ENCODE measurements at places on chromosomes 1 and 21. TPM values are rescaled to one million over a fixed set of nuclear protein-coding genes. Genes with fewer than 3 reads are reported as not detected.

The HFM1 gene
- total RNA-seq = 0.23 TPM

The NUAK2 gene
- 6.8 TPM for total RNA-seq

The VASH2 gene
- total RNA-seq = 1.4 TPM

The SMCP gene
- not detected for total RNA-seq

The COL6A1 gene
- total RNA-seq = 842 TPM

The OR2W3 gene
- total RNA-seq = not detected

The CCT3 gene
- 510 TPM for total RNA-seq

The CELA2B gene
- total RNA-seq = not detected

The FCRL5 gene
- total RNA-seq = not detected

The GREM2 gene
- total RNA-seq = 0.59 TPM

The EDEM3 gene
- 211 TPM for total RNA-seq

The UMODL1 gene
- total RNA-seq = not detected

The CLCA4 gene
- not detected for total RNA-seq
